Stimulated activated CD4-positive, alpha-beta T cell treated with anti-CD3 and anti-CD28 coated beads, Interleukin-4, amount 100 ng/mL, for 1 hour (primary cell): ENCODE measurements at places on chromosomes 6 and 20.

DNA sequence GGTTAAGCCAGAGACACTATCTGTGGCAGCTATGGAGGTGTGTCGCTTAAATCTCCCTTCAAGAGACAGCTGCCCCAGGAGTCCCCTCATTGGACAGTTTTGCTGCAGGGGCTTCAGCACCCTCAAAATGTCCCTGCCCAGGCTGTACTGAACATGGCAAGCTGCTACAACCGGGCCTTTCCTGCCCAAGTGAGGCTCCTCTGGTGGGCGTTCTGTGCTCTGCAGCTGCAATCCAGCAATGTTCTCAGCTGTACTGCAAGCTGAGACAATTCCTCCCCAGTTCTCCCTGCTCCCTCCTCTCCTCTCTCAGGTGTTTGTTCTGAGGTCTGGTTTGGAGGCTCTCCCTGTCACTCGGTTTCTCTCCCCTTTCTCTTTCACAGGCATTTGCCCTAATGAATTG lies 190.8 kb upstream of the LAMP5 start:
- no peak for DNase-seq

DNA sequence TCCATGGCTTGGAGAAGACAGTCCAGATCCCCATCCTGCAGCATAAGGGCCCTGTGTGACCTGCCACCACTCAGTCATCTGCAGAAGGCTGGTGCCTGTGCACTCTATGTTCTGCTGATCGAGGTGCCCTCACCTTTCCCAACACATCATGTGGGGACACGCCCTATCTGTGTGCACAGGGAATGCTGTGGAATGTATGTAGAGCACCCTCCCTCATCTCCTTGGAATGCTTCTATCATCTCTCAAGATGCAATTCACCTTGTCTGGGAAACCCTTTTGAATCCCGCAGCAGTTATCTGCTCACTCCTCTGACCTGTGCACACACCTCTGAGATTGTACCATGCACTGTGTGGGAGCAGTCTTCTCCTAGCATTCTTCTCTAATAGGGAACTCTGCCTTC lies 207.2 kb upstream of the SSTR4 start:
- no peak for DNase-seq

DNA sequence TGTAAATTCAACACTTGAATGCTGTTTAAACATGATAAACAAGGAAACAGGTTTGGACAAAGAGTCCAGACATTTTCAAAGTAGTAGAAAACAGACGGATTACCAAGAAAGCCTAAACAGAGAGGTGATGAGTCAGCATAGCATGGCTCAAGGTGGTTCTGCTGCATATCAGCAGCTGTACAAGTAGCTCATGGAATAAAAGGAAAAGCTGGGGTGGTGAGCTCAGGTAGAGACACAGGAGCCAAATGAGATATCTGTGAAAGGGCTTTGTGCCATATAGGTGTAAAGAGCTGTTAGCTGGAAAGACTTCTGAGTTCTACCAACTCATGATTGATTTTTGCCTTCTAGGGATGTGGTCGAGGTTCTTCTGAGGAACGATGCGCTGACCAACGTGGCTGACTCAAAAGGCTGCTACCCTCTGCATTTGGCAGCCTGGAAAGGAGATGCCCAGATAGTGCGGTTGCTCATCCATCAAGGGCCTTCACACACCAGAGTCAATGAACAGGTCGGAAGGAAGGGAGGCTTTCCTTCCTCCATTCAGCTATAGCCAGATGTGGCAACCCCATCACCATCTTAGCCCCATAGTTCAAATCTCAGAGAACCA lies 80.7 kb downstream of the ANKS1A start:
- DNase-seq = no peak

- no peak for DNase-seq
These were observed 89.9 kb downstream of the PLCB1 start for GRCh38 chr20:8221887-8222419.

DNA sequence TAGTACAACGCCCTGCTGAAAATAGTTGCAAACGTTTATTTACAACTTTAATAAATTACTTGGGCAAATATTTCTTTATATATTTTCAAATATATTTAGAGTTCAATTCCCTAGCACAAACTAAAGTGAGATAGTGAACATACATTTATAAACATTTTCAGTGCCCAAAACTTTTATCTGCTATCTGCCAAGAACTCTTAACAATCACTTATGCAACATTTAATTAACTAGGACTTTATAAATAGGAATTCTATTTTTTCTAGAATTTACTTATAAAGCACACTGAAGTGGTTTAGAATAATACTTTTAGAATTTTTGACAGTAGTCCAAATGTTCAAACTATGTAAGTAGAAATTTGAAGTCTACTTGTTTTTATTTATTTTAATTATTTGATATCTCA lies 452.6 kb upstream of the RGS17 start:
- DNase-seq = no peak

- DNase-seq = no peak
These were observed 13.7 kb downstream of the PSMB9 start for GRCh38 chr6:32867554-32868256.

DNA sequence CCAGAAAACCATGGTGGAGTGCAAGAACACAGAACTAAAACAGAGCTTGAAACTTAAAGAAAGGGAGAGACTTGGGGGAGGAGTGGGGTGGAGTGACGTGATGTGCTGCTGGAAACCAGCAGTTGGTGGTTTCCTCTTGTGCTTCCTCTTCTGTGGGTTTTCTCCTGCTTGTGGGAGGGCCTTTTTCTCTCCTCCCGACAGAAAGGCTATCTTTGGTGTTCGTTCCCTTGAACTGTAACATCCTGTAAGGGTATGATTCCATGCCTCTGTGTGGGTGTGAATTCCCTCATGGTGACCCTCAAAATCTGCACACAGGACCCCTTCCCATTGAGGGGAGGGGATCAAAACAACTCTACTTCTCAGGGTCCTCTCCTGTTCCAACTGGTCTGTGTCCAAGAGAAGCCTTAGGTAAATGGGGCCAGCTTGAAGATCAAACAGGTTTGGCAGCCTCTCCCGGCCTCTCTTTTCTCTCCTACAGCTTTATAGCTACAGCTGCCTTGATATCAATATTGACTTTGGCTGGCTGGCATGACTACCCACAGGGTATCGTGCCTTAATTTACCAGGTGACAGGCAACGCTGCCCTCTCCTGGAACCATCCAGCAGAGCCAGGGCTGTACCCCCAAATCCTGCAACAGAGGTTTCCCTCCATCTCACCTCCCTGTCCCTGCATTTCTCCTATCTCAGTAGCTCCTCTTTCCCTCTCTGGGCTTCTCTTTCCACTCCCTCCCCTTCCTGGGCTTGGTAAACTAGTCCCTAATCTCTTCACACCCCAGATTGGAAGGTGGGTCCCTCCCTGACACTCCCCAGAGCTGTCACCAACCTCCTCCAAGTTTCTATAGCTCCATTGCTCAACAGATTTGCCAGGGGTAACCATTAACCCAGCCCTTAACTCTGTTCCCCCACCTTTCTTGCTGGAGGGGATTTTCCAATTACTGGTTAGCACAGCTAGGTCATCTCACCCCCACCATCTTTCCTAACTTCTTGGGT lies 1.5 kb upstream of the MSH5 start:
- DNase-seq = peak; percentile 53

- DNase-seq = no peak
These were observed 113.9 kb upstream of the NAA20 start for GRCh38 chr20:19903168-19903811.

DNA sequence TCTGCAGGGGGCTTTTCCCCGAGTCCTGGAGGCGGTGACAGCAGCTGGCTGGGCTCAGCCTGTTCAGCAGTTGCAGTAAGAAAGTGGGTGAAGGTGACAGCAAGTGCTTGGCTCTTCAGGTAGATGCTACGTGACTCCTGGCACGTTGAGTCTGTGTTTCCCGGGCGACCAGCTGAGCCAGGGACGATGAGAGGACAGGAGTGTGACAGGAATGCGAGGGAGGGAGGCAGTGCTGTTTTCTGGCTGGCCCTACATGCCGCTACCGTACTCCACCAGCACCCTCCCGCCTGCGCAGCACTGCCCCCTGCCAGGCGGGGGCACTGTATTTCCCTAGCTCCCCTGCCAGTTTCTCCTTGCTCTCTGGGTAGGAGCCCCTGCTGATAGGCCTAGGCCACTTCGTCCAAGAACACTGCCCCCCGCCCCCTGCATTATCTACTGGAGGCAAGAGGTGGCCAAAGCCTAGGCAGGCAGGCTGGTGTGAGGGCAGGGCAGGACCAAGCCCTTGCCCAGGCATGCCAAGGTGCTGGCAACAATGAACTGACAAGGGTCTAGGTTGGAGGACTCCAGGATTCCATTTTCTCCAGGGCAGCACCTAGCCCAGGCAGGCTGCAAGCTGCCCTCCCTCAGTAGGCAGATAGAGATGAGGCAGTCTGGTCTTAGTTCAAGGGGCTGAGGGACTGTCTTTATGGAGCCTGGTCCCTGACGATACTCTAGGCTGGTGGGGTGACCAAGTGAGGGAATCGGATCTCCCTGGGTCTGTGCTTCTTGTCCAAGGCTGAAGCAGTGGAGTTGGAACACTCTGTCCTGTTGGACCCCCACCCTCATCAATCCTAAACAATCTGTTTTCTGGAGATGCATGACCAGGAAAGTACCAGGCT lies 19.2 kb downstream of the MRPS18A start:
- peak; percentile 56 for DNase-seq

DNA sequence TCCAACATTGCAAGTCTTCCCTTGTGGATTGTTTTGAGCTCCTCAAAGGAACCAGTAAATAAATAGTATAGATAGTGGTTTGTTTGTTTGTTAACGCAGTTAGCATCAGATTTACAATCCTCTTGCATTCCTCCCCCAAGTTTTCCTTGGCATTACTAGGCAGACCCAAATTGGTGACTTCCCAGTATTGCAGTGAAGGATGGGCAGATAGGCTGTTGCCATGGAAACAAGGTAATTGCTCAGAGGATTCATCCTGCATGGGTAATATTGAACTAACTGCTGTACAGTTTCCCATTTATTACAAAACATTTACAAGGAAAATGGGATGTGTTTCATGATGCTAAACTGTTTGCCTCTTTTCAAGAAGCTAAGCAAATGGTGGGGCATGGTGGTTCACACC lies 477.2 kb downstream of the EPM2A start:
- DNase-seq = no peak

- no peak for DNase-seq
These were observed 18.0 kb downstream of the NUDT3 start for GRCh38 chr6:34374508-34374907.

- DNase-seq = no peak
These were observed 42.4 kb downstream of the FAM184A start for GRCh38 chr6:119036081-119036480.

DNA sequence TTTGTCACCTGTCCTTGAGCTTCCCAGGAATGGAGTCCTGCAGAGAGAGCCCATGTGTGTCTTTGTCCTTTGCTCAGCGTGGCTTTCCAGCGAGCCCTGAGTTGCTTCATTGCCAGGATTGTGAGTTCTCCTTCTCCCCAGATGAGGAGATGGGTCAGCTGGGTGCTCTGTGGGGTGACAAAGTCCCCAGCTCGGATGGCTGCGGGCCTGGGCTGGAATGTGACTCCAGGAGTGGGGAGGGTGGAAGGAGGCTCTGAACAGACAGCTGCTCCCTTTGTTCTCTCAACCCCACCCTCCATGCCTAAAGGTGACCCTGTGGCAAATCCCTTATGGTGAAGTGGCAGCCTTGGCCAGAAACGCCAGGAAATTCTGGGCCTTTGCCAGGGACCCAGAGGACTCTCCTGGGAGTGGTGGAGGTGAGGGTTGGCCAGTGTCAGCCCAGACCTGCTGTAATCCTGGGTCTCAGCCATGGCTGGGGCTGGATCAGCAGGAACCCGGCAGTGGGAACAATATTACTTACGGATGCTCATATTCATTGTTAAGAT lies 44.4 kb upstream of the CST5 start:
- DNase-seq = no peak

- no peak for DNase-seq
These were observed 532.8 kb downstream of the QKI start for GRCh38 chr6:163947276-163947675.

GRCh38 chr20:52003415-52003814 lies 188.2 kb downstream of the ZFP64 start:
- no peak for DNase-seq

- DNase-seq = no peak
These were observed 7.0 kb downstream of the EMILIN3 start for GRCh38 chr20:41359541-41360011.

DNA sequence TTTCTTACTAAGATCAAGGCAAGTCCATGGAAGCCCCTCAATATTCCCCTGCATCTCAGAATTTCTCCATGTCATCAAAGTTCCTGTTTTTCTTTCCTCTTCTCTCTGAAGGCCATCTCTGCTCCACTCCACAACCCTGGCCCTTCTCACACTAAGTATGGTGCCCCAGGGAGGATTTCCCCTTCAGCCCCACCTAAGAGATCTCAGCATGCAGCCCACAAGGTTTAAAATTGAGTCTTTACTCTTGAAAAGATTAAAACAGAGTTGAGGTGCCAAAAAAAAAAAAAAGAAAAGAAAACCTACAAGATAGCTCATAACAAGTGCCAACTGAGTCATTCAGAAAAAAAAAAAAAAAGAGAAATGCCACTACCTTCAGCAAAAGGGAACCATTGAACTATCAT lies 36.5 kb upstream of the TNFAIP3 start:
- no peak for DNase-seq

DNA sequence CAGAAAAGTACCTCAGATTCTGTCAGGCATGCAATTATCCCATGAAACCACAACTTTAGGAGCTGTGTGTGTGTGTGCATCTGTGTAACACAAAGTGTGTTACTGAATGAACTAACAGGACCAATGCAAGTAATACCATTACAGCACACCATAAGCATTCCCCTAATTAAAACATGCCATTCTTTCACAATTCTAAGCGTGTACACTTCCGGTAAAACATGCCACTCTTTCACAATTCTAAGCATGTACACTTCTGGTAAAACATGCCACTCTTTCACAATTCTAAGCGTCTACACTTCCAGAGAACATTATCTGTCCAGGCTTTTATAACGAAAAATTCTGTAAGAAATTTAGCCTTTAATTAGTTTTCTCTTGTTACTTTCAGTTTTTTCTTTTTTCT lies 238.2 kb downstream of the GMDS start:
- no peak for DNase-seq

GRCh38 chr6:52010806-52011205 lies 76.6 kb downstream of the PKHD1 start:
- no peak for DNase-seq

- no peak for DNase-seq
These were observed 71.4 kb downstream of the MAFB start for GRCh38 chr20:40617594-40617993.

- DNase-seq = no peak
These were observed 315.5 kb upstream of the ARID1B start for GRCh38 chr6:156461647-156462046.

GRCh38 chr6:100460650-100461204 lies 4.0 kb downstream of the SIM1 start:
- DNase-seq = no peak

- no peak for DNase-seq
These were observed 25.7 kb downstream of the DTD1 start for GRCh38 chr20:18613553-18613952.

- no peak for DNase-seq
These were observed 853.8 kb downstream of the MAFB start for GRCh38 chr20:39835130-39835842.
